ENCODE measurements at places on chromosomes 12 and 14.

DNA sequence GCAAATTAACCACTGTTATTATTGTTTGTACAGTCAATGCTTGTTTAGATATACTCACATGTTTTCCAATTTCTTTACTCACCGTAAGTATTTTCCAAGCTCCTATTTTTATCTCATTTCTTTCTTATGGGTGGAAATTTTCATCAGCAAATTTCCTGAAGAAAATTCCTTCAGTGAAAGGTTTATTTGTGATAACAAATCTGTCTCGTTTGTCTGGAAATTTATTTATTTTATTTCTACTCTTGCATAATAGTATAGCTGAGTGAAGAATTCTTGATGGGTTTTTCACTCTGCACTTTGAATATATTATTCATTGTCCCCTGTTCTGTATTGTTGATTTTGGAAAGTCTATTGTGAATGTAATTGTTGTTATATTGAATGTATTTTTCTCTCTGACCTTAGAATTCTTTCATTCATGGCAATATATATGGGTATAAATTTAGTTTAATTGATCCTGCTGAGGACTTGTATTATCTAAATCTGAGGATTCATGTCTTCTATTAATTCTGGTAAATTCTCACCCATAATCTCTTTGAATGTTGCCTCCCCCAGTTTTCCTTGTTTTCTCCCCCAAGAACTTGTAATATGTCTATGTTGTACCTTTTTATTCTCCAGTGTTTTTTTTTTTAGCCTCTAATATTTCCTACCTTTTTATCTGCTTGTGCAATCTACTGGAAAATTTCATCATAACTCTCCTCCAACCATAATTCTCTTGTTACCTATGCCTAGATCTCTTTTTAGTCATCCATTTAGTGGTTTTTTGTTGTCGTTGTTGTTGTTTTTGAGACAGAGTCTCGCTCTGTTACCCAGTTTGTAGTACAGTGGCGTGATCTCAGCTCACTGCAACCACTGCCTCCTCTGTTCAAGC is 21.6 kb upstream of the HOXC13 start:
- no peak for DNase-seq

- peak; percentile 98 for DNase-seq
Measured at GRCh38 chr12:62724947-62725451, 210.0 kb downstream of the PPM1H start.

DNA sequence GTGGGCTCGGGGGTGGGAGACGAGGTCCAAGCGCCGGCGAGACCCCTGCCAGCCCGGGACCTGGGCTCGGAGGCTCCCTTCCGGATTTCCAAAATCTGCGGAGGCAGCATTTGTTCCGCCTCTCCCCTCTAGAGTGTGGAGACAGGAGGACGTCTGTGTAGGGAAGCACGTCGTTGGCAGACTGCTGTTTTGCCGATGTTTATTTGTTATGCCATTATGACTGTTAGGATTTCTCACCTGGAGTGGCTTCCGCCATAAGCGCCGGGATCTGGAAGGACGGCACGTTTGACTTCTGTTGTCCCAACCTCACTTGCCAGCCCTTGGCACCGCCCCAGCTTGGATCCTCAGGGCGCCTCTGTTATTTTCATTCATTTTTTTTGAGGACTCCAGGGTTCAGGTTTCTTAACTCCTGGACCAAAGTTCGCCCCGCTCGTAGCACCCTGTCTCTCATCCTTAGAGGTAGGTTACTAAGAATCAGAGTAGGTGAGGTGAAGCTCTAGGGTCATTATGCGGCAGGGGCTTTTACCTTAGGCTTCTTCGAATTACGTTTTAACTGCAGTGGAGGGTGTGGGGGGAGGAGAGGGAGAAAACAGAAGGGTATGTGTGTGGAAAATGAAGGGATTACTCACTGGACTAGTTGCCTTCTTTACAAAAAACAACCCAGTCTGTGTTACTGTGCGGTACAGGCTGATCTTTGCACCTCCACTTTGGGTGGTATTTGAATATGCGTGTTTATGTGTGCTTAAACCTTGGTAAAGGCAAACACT is 547 bp upstream of the PYGL start:
- peak; percentile 84 for DNase-seq

GRCh38 chr12:106211973-106212372 is 35.8 kb downstream of the CKAP4 start:
- DNase-seq: no peak

DNA sequence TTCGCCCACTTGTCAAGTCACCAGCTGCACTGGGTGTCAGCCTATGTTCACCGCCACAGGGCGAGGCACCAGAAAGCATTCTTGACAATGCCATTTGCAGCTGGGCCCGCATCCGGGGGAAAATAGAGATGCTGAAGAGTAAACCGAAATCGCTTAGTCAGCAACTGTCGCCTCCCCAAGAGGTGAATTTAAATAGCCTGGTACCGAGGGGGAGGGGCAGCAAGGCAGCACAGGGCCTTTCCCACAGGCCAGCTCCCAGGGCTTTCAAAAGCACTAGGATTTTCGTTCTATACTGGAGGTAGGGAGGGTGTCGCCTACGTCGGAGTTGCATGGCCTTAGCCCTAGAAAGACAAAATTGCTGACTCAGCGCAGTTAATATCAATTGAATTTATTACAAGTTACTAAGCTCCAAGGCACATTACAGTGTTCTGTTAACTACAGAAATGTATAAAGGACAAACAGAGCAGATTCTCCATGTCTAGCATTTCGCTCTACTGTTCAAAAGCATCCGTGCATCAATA is 4.3 kb downstream of the IRF2BPL start:
- DNase-seq: peak; percentile 76

GRCh38 chr12:74169607-74170006 is 368.0 kb upstream of the ATXN7L3B start:
- DNase-seq: no peak

DNA sequence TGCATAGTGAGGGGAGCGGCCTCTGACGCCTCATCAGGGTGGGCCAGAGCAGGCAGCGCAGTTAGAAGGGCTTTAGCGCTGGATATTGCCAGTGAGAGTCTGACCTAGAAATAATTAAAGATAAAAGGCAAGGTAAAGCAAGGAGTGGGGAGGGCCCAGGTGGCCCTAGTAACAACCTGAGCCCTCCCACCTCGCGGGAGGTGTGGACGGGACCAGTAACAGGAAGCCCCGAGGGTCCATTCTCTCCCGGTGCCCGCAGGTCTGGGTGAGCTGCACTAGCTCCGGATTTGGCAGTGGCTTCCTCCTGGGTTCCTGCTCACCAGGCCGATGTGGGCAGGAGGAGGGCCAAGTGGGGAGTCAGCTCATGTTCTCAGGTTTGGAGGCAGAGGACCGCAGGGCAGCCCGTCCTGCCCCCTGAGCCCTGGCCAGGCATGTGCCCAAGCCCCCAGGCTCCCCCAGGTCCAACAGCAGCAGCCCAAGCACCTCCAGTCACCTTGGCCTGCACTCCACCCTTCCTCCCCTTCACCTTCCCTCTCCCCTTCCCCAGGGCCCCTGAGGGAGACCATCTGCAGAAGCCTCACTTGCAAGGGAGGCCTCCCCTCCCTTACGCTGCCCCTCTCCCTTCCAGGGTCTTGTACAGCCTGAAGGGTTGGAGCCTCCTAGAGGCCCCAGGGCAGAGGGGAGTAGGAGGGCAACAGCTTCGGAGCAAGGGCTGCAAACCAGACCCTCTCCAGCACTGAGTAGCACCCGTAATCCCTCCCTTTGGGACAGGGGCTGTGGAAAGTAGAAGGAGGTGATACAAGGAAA is 144.3 kb upstream of the FKBP4 start:
- no peak for DNase-seq

GRCh38 chr12:64780531-64781279 is 21.5 kb upstream of the GNS start:
- DNase-seq: peak; percentile 59

GRCh38 chr12:104858611-104859543 is 99.2 kb downstream of the SLC41A2 start:
- DNase-seq: peak; percentile 94

DNA sequence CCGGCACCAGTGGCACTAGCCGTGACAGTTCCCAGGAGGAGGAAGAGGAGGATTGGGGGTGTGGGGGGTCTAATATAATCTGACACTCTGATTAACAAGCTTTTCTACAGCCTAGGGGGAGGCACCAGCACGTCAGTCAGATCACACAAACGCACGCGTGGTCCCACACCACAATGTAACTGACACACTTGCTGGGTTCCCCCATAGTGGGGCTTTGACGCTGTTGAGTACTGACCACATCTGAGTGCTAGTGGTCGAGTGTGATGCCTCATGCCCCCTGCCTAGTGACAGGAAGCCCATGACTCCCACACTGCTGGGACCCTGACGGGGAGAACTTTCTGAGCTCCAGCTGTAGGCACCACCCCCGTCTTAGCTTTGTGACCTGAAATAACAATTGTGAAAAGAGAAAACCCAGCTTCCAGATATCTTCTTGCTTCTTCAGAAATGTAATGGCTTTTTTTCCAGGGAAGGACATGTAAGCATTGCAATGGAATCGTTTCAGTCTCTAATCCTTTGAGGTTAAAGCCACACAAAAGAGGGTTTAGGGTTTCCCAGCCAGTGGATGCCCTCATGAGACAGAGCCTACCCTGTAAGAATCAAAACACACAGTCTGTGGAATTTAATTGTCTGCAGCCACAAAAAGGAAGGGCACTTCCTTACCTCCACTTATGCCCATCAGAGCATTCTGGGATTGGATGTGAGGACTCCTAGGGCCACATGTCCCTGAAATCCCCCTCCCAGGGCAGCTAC is 183.9 kb downstream of the PIWIL1 start:
- no peak for DNase-seq

- DNase-seq: no peak
Measured at GRCh38 chr12:127726671-127727315, 540.2 kb upstream of the TMEM132C start.

DNA sequence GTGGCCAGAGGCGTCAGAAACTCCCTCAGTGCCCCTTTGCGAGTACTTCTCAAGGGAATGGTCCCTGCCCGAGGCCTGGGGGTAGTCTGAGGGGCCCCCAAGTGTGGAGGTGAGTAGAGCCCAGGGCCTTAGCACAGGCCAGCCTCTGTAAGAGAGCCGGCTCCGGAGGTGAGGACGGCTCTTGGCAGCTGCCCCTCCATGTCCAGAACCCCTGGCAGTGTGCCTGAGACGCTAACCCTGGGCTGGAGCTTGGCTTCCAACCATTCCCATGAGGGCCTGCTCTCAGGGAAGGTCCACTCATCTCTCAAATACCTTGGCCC is 61.7 kb downstream of the PRMT8 start:
- DNase-seq: no peak

- DNase-seq: no peak
Measured at GRCh38 chr14:72810201-72810600, 83.7 kb downstream of the DPF3 start.

DNA sequence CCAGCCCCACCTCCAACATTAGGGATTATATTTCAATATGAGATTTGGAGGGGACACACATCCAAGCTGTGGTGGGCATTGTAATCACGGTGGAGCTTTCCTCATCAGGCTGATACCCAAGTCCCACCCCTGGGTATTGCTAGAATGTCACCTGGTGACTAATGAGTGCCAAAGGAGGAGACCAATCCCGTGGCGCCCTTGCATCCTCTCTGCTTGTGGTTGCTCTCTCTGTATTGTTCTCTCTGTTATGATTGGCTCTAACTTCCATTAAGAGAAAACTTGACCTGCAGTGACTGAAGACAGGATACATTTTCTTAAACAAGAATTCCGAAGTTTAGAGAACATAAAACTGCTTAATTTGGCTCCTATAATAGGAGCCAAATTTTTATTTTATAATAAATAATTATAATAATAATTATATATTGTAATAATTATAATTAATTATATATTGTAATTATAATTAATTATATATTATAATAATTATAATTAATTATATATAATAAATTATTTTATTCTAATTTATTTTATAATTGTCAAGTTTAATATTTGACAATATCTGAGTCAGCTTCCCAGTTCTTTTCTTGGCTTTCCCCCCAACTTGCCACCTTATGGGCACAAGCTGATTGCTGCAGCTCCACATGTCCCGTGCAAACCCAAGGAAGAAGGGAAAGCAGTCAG is 420.1 kb downstream of the DIO2 start:
- DNase-seq: no peak

- no peak for DNase-seq
Measured at GRCh38 chr12:24057920-24058476, 108.5 kb upstream of the SOX5 start.

DNA sequence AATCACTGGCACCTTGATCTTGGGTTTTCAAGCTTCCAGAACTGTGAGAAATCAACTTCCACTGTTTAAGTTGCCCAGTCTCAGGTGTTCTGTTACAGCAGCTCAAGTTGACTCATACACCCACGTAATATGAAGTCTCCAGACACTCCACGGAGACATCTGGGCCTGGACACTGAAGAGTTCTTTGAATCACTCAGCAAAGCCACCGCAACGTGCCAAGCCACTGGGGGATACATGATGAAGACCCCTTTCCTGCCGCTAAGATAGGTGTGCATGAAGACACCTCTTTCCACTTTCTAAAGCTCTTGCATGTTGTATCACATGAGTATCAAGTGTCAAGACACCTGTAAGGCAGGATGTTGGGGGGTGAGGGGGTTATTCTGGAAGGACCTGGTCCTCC is 311.7 kb upstream of the RTL1 start:
- DNase-seq: no peak

DNA sequence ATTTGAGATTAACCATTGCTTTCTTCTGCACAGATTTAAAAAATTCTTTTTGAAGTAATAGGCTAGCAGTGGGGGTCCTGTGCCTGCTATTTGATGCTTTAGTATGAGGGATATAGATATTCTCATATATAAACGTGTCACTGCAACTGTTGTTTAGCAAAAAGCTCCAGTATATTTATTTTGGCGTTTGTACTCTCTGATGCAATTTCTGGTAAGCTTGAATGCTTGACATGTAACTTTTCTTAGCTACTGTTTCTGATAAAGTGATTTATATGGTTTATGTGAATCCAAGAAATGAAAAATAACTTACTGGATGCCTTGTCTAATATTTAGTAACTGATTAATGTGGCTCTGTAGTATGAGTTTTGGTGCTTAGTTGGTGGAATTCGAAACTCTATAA is 77.1 kb downstream of the TTLL5 start:
- no peak for DNase-seq

GRCh38 chr12:117816-118345 is 51.3 kb downstream of the IQSEC3 start:
- DNase-seq: no peak

DNA sequence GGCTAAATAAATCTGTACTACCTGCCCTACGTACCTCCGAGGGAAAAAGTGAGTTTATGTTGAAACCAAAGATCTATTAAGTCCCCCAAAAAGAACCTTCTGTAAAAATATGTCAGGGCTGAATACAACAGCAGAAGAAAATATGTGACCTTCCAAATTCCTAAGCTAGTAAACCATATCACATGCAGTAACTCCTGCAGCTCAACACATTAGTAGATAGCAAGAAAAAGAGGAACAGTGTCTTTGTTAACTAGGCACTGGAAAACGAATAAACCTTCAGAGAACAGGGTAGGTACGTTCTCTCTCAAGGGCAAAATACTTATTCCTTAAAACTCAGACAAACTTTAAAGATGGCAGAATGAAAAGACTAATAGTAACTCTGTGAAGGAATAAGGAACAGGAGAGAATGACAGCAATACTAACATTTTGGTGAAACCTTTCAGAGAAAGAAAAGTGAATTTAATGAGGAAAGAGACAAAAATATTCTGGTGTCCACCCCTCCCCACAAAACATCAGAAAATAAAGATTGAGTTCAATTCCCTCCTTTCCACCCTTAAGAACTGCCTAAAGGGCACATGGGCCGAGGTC is 18.0 kb downstream of the CBX5 start:
- DNase-seq: no peak

- DNase-seq: no peak
Measured at GRCh38 chr12:57897286-57897974, 43.9 kb upstream of the ATP23 start.

Measured in PC-3 (cell line).